Fibroblast of skin of left biceps (primary cell): ENCODE measurements at places on chromosomes 1 and 21.

- DNase-seq: no peak
Measured at GRCh38 chr1:224789311-224789710, 140.2 kb upstream of the DNAH14 start.

- no peak for DNase-seq
Measured at GRCh38 chr1:84959294-84959693, 37.6 kb downstream of the MCOLN2 start.

GRCh38 chr1:115073298-115074087, 15.8 kb downstream of the TSPAN2 start:
- no peak for DNase-seq

DNA sequence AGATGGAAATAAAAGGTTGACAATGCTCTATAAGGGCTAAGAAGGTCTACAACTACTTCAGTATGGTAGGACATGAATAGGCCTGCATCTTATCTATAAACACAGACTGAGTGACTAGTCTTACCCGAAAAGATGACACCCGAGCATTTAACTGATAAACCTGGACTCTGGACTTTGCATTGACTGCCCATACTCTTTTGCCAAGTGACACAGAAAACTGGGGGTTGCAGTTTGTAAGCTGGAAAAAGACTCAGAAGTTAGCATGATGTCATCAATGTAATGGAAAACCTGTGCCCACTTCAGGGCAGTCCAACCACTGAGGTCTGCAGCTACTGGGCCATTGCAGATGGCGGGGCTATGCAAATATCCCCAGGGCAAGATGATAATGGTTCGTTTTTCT, 258.3 kb upstream of the NEGR1 start:
- DNase-seq: no peak

GRCh38 chr21:44846485-44847260, 26.8 kb downstream of the PTTG1IP start:
- no peak for DNase-seq

DNA sequence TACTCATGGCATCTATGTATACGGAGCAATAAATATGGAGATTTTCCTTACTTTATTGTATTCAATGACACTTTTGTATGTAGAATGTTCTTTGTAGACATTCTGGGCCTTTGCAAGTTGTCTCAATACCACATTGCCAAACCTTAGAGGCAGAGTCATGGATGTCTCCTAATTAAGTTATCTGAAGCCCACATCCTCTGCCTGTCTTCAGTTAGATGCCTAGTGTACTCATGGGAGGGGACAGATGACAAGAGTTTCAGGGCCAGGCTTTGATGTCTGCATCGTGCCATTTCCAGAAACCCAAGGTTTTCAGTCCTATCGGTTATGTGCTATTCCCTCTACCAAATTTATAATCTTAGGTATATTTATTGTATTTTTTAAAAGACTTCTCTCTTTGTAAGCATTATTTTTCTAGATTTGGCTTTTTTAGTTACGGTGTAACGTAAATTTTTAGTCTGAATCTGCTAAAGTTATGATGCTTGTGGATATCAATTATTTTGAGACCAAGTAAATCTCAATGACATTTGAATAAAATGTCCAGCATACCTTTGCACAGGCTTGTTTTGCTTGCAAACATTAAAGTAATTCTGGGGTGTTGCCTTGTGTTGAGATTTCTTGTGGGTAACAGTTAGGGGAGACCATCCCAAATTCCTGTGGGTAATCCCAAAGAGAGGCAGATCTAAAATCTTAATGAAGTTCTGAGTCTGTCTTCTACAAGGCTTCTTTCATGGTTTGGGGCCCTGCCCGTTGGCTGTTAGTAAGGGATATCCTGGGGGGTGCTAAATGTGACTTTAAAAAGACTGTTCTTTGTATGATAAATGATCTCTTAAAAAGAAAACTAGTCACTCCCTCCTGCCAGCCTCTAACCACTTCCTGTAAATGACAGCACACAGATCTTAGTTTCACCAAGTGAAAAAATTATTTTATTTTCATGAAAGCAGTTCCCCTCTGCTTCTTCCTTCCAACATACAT, 8.0 kb upstream of the MACF1 start:
- no peak for DNase-seq

- DNase-seq: no peak
Measured at GRCh38 chr1:162131400-162132321, 62.2 kb downstream of the NOS1AP start.

- no peak for DNase-seq
Measured at GRCh38 chr1:235069577-235070563, 58.8 kb downstream of the TOMM20 start.

DNA sequence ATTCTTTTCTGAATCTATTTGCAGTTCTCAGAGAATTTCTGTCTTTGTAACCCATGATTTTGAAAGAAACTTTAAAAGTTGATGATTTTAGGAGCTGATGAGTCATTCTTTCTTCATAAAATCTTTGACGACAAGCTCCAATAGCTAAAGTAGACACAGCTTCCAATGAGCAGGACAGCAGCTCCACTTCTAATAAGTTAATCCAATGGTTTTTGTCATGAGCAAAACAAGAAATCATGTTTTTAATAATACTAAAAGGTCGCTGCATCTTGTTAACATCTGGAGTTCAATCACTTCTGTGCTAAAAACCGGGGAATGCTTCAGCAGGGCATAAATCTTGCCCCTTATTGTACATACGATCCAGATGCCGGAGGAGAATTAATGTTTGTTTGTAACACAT, 48.9 kb upstream of the GORAB start:
- peak; percentile 58 for DNase-seq

GRCh38 chr1:35505911-35506798, 51.0 kb downstream of the KIAA0319L start:
- DNase-seq: peak; percentile 18

DNA sequence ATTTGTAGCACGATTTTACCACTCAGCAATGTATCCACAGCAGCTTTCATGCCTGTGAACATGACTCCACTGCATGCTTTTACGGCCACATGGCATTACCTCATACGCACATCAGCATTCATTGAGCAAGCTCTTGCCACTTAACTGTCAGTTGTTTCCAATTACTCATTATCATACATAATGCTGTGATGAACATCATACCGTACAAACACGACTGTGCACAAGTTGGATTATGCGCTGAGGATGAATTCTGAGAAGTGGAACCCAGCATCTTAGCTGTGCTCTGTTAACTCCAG, 9.6 kb downstream of the UMODL1 start:
- peak; percentile 81 for DNase-seq

DNA sequence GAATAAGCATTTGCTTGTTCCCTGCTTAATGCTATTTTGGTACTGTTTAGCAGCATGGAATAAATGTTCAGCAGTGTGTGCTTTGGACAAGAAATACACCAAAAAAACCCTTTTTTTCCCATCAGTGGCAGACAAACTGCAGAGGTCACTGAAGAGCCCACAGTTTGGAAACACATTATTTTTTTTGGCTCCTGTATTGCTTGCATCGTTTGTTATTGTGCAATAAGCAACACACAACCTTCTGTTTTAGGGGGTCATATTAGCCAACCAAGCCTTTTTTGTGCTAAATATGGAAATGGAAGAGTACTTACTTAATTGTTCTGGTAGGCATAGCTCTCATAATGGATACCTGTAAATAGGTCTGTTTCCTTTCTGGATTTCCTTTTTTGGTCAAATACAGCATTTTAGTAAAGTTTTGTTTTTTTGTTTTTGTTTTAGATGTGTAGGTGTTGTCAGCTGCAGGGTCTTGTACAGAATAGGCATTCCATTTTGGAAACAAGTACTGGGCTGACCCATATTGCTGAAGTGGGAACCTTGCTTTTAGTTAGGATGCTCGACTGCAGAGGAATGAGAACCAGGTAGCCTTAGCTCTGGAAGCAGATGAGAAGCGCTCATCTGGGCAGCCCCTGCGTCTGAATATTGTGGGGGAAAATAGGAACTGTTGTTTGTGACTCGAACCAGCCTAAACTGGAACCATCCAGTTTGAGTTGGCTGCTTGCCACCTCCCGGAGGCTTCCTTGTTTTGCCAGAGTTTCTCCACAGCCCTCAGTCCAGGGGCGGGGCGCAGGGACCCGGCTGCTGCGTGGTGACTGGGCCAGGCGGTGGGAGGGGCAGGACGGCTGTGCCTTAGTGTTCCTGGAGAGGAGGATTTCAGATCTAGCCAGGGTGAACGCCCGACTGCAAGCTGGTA, 38.4 kb downstream of the SPEN start:
- DNase-seq: peak; percentile 87

- no peak for DNase-seq
Measured at GRCh38 chr1:112410673-112411072, 14.7 kb downstream of the CTTNBP2NL start.

- DNase-seq: no peak
Measured at GRCh38 chr1:188762166-188762743, 1715.4 kb downstream of the BRINP3 start.

DNA sequence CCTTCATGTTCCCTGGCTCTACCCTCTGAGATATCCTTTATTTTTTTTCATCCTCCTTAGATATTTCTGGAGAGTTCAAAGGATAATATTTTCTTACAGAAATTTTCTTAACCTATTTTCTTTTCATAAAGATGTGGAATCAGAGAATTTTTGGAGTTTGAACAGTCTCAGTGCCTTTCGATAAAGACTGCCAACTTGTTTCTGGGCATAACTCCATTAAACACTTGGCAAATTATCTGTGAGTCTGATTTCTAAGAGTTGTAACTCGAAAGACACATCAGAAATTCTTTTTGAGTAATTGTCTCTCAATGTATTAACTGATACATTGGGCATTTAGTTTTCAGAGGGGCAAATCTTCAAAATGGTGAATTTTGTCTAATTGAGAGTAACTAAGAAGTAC, 1255.6 kb downstream of the NCAM2 start:
- DNase-seq: no peak

DNA sequence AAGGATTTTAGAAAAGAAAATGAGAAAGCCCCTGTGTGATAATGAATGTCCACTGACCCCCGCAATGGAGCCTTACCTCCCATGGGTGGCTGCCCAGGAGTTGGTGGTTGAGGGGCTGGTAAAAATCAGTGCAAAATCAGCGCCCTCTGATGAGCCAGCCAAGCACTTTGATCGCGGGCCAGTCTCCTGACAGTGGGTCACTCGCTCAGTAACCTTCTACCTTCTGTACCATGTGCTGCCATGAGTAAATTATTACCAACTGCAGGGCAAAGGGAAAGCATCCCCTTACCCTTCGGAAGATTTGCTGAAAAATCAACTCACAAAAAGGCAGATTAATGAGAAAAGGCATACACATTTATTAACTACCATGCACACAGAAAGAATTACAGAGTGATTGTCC, 58.8 kb downstream of the KCNK1 start:
- DNase-seq: no peak

GRCh38 chr1:172054172-172054571, 212.9 kb downstream of the DNM3 start:
- DNase-seq: no peak

DNA sequence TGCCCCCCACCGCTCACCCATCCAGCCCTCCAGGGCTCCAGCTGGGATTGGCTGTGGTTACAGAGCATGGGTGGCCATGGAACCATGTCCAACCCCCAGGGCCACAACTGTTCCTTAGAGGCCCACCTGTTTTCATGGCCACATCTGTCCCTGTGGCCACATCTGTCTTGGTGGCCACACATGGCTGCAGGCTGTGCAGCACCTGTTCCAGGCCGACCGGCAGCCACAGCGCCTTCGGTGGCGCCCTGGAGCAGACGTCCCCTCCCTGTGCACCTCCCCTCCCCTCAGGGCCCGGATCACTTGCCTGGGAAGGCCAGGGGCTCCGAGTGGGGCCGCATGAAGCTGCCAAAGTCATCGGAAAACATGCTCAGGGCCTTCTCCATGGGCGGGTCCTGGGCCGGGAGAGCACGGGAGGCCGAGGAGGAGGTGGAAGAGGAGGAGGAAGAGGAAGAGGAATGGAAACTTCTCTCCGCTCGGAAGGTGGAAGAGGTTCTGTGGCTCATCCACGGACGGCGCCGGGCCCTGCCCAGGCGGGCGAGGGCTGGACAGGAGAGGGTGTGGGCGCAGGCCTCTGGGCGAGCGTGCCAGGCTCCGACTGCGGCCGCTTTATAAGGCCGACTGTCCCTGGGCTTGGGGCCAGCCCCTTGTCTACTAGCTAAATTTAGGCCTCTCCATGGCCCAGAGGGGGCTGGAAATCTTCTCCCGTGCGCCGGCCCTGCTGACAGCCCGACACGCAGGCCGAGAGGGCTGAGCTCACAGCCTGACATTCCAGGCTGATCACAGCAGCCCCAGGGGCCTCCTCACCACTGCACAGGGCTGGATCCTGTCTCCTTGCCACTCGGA, at the start of gene HSPB7:
Gene HSPB7, minus strand, starts transcription at position 583 of the 843 bp plus-strand sequence. Its CDS starts 80 bp downstream, at position 503.
- no peak for DNase-seq

GRCh38 chr1:236141447-236142252, 689 bp upstream of the GPR137B start:
- DNase-seq: no peak

- peak; percentile 92 for DNase-seq
Measured at GRCh38 chr1:177984136-177984525, 14.3 kb upstream of the SEC16B start.

DNA sequence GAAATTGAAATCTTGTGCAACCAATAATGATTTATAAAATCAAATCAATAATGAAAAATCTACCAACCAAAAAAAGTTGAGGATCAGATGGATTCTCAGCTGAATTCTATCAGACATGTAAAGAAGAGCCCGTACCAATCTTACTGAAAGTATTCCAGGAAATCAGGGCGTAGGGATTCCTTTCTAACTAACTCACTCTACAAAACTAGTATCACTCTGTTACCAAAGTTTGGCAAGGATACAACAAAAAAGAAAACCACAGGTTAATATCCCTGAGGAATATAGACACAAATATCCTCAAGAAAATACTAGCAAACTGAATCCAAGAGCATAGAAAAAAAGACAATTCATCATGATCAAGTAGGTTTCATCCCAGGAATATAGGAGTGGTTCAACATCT, 52.8 kb upstream of the ADGRL4 start:
- DNase-seq: no peak

DNA sequence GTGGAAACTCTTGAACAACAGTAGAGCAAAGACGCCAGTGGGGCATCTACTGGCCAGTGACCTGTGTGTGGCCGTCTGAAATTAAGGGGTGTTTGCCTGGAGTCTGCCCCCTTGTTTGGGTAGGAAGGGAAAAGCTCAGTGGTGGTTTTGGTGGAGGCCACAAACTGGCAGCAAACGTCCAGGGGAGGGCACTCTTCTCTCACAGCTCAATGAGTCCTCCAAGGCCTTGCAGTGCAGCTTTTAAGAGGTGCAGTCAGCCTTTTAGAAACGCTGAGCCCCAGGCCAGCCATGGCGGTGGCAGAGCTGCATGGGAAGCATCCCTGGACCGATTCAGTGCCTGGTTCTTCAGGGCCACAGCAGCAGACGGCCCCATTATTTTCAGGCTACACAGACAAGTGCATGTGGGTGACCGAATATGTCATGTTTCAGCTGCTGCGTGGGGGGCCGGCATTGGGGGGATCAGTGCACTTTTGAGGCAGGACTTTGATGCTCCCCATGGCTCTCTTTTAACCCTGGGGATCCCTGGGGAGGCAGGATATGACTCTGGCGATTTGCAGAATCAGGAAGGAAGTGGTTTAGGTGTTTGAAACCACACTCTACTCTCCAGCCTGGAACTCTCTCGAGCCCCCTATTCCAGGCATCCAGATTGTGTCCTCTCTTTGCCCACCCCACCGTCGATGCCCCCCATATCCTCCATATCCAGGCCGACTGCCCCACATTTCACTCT, 414.0 kb downstream of the PRDM2 start:
- DNase-seq: peak; percentile 12

GRCh38 chr1:79792219-79792930, 785.8 kb upstream of the ADGRL4 start:
- DNase-seq: no peak
